Progenitor cell of endocrine pancreas (in vitro differentiated cells): ENCODE measurements at places on chromosomes 4 and X. TPM values are rescaled to one million over a fixed set of nuclear protein-coding genes. Genes with fewer than 3 reads are reported as not detected.
A peak's percentile ranks its signal among the peaks of the same experiment; 100 is the strongest.

DNA sequence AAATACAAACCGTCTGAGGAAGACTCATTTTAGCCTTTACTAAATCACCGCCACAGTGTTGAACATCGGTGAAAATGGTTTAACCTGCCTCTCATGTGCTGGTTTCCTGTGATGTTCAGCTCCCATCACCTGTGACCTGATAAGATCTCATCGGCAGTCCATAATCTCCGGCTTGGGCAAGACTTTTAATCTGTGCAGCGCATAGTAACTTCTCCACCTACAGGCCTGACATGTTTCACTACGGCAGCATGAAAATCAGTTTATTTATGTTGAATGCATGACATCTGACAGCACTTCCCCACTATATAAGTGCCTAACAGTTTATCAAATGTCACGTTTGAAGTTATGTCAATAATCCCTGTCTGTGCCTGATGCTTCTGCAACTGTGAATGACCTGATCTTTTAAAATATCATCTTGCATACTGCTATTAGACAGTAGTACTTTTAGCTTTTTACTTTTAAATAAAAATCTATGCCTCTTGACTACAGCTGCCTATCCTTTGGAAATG, 1919.8 kb upstream of the AGA start:
- no peak overlapping the region for H3K27ac ChIP-seq
- no peak overlapping the region for H3K4me3 ChIP-seq
- no peaks in the 10 kb centered on the region for H3K36me3 ChIP-seq

- no peaks in the 10 kb centered on the region for H3K27me3 ChIP-seq
- DNase-seq, result no peak
Measured at GRCh38 chrX:123436512-123437136, 252.5 kb downstream of the GRIA3 start.

GRCh38 chr4:172225457-172225856, 412.3 kb downstream of the GALNTL6 start:
- H3K27me3 ChIP-seq, result no peaks in the 10 kb centered on the region
- no peak overlapping the region for H3K27ac ChIP-seq
- no peaks in the 10 kb centered on the region for H3K36me3 ChIP-seq
- DNase-seq, result no peak

GRCh38 chrX:141469469-141469868, 115.1 kb downstream of the SPANXA1 start:
- H3K27ac ChIP-seq, result no peak overlapping the region

CENPVL3 gene
- total RNA-seq, result 4.6 and 5.4 TPM in 2 replicates

DNA sequence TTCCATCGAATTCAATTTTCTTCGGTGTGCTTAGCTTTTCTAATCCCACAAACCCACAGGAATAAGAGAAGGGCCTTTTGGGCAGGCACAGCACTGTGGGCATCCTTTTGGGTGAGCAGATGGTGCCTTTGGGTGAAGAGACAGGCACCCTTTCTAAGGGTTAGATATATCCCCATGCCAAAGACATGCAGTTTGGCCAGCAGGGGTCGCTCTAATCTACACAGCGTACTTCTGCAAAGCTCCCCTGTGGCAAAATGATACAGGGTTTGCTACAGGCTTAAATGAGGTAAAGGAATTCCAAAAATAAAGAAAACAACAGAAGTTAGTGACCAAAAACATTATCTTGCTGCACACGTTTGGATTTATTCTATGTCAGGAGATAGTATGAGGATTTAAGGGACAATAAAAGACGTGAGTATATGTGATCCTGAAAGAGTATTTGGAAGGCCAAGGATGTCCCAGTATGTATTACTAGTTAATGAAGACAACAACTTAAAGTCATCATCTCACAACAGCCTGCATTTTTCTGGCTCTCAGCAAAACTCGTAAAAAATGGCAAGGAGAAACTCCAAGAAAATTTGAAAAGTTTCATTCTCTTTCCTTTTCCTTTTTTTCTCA, 49.5 kb downstream of the PHEX start:
- no peak overlapping the region for H3K4me3 ChIP-seq
- H3K27ac ChIP-seq, result no peak overlapping the region
- H3K4me1 ChIP-seq, result no peaks in the 10 kb centered on the region
- H3K27me3 ChIP-seq, result no peaks in the 10 kb centered on the region
- peak; percentile 21 for DNase-seq

DIPK2B gene
- total RNA-seq, result not detected in 2 replicates

ARHGAP24 gene
- 17.6 and 17.8 TPM in 2 replicates for total RNA-seq

- H3K27ac ChIP-seq, result no peak overlapping the region
- DNase-seq, result no peak
- H3K4me1 ChIP-seq, result no peaks in the 10 kb centered on the region
- H3K36me3 ChIP-seq, result no peaks in the 10 kb centered on the region
- H3K4me3 ChIP-seq, result no peak overlapping the region
- H3K27me3 ChIP-seq, result no peaks in the 10 kb centered on the region
Measured at GRCh38 chrX:154981116-154981411, 41.5 kb downstream of the F8 start.

- no peaks in the 10 kb centered on the region for H3K4me1 ChIP-seq
- no peak overlapping the region for H3K27ac ChIP-seq
- DNase-seq, result no peak
- H3K4me3 ChIP-seq, result no peak overlapping the region
- no peaks in the 10 kb centered on the region for H3K36me3 ChIP-seq
Measured at GRCh38 chr4:125482822-125483221, 168.1 kb downstream of the FAT4 start.

AREG gene
- 2.2 and 3.6 TPM in 2 replicates for total RNA-seq

NUDT11 gene
- total RNA-seq, result 17.9 and 20.2 TPM in 2 replicates

- peaks cover 3% of the 10 kb centered on the region for H3K36me3 ChIP-seq
- H3K27me3 ChIP-seq, result no peaks in the 10 kb centered on the region
- H3K4me3 ChIP-seq, result peak within 1 kb of the TSS; percentile 88
- DNase-seq, result peak; percentile 38
Measured at GRCh38 chrX:101485212-101485949, at the start of gene ARMCX4. Gene ARMCX4 (plus strand): TSS chrX:101485456. CDS start chrX:101488590, 3,134 bp downstream.
